ENCODE measurements at places on chromosomes 5 and 9. TPM values are rescaled to one million over a fixed set of nuclear protein-coding genes. Genes with fewer than 3 reads are reported as not detected.

Gene CDC20B
- not detected for total RNA-seq

Gene SPATA31D3
- total RNA-seq = not detected

Gene FBN2
- 8.8 TPM for total RNA-seq

Gene ARHGEF39
- total RNA-seq = 16.9 TPM

Gene FGD3
- total RNA-seq = not detected

Gene CCL28
- total RNA-seq = not detected

Gene C9orf152
- total RNA-seq = not detected

Gene TAF1L
- total RNA-seq = not detected

Gene ZNF483
- total RNA-seq = 0.21 TPM

Gene RNF183
- total RNA-seq = not detected

Gene FOXD1
- 5.4 TPM for total RNA-seq

DNA sequence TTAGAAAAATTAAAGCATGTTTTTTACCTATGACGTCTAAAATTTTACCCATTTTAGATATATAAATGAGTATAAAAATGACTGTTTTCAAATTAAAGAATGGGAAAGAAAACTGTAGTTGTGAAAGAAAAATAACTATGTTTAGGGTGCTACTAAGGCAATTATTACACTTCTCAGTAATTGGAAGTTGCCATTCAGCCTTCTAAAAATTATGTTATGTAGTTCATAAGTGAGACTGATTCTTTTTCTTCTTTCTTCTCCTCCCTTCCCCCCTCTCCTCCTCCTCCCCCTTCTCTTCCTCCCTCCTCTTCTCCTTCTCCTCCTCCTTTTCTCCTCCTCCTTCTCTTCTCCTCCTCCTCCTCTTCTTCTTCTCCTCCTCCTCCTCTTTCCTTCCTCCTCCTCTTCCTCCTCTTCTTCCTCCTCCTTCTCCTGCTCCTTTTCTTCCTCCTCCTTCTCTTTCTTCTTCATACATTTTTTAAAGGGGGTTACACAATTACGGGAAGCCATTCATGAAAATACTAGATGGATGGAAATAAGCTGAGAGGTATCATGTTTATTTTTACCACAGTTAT, 223.6 kb downstream of the CETN3 start:
- no peak for DNase-seq

- no peak for DNase-seq
Observed at GRCh38 chr5:14353726-14354474, 210.8 kb downstream of the TRIO start.

DNA sequence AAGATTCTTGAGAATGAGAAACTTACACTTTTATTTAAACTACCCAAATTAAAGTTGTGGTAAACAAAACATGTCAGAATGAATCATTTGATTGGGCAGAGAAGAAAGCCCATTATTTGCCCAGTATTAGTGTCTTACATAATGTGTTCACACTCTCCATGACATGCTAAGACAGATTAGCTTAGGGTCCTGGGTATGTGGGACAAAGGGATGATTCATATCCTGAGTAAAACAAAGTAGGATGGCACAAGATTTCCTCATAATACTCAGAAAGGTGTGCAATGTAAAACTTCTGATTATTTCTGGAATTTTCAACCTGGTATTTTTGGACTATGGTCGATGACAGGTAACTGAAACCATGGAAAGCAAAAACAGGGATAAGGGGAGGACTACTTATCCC, 183.9 kb upstream of the POU5F2 start:
- DNase-seq = no peak

DNA sequence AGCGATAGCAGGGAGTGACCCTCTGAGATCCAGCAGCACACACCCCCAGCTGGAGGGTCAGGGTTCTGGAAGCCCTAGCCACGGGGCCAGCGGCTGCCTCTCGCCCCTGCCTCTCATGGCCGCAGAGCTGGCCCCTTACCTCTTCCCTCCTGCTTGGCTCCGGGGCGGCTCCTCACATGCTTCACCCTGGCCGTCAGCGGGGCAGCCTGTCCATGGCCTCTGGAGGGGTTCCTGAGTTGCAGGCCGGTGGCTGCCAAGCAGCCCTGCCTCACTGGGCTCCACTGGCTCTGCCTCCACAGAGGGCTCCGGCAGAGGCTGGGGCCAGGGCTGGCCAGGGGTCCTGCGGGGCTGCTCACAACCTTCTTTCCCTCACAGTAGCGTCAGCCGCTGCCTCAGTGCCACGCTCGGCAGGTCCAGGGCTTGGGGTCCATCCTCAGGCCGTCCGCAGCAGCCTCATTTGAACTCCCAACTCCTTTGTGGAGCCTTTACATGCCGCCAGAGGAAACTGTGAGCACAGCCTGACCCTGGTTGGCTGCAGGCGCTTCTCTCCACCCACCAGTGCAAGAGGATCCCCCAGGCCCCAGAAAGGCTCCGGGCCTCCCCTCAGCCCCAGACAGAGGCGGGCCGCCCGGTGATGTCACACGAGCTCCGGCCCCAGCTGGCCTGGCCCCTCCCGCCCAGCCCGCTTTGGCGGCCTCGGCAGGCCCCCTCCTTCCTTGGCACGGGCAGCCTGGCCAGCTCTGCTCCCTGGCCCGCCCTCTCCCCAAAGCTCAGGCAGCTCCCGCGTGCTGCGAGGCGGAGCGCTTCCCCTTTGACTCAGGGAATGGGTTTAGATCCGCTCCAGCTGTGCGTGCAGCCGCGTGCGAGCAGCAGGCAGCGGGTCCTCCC, at the start of gene ANGPTL2:
Gene ANGPTL2 (minus strand): TSS at position 460 of the 888 bp plus-strand sequence. CDS start 13,904 bp downstream, outside the sequence.
- peak; percentile 91 for DNase-seq

DNA sequence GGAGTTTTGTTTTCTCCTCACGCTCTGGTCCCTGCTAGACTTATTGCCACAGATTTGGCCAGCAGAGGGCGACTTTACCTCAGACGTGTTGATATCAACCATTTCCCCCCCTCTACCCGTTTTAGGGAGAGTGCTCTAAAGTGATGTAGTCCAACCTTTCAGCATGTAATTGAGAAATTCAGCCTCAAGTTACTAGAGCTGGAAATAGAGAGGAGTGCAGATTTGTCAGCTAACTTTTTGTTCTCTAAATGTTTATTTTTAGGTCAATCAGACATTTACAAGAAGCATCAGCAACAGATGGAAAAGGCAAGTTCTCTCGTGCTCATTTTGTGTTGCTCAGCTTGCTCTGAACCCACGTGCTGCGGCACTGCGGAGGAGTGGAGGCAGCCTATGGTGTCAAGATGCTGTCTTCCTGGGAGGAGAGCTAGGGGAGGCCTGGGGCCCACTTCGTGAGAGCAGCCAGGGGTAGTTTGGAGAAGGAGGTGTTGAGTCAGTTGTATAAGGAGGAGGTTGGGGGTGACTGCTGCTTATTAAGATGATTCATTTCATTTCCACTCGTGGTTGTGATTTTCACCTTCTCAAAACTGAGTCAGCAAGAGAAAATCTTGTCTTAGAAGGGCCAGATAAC, 53.6 kb downstream of the GPR107 start:
- DNase-seq = peak; percentile 58

DNA sequence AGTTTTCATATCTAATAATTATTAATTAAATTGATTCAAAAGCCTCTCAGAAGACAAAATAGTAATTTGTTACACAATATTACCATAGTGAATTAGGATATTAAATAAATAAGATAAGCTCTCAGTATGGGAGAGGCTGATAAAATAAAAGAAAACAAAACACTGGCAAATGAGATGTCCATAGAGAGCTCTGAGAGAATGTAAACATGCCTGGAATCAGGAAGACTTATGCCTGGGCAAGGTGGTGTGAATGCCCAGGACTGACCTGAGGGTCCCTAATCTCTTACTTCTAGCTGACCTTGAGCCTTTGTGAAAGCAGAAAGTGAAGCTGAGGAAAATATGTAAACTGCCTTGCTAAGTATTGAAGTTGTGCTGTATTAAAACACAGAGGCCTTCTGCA, 616.5 kb downstream of the PTPRD start:
- DNase-seq = no peak

- DNase-seq = no peak
Observed at GRCh38 chr5:32507738-32508434, 63.3 kb upstream of the ZFR start.

- DNase-seq = no peak
Observed at GRCh38 chr9:24502206-24502937, 43.3 kb downstream of the IZUMO3 start.

- DNase-seq = no peak
Observed at GRCh38 chr5:111337688-111338087, 113.5 kb downstream of the CAMK4 start.

DNA sequence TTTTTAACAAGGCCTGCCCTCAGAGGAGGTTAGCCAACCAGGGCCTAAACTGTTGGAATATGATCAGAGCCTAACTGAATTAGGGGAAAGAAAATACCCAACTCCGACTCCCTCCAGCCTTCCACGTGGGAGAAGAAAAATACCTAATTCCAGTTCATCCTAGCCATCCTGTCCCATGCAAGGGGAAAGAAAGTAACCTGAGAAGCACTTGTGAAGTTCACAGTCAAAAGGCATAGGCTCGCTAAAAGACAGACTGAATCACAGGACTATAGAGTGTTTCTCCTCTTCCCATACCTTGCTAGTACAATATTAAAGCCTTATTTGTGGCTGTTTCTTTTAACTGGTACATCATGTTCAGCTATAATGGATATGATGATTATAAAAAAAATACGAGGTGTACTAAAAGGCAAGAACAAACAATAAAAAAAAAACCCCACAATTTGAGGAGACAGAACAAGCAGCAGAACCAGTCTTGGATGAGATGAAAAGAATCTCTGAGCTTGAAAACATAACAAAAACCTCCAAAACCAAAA, 18.0 kb upstream of the ATP10B start:
- no peak for DNase-seq

- DNase-seq = peak; percentile 74
Observed at GRCh38 chr5:181160152-181160754, 12.9 kb downstream of the OR2V2 start.

- DNase-seq = no peak
Observed at GRCh38 chr9:3497857-3498256, 27.9 kb downstream of the RFX3 start.

DNA sequence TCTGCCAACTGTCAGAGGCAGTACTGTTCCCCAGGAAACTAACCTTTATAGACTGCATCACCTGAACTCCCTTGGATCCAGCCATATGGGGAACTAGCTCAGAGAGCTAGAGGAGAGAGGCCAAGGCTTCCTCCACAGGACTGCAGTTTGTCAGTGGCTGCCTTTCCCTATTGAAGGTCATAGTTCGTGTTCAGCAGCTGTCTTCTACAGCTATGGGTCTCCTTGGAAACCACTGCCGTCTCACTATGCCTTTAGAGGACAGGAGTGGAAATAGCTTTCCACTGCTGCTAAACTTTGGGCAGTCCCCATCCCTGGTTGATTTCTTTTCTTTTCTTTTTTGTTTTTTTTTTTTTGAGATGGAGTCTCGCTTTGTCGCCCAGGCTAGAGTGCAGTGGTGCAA, 4.4 kb upstream of the SLIT3 start:
- DNase-seq = no peak

DNA sequence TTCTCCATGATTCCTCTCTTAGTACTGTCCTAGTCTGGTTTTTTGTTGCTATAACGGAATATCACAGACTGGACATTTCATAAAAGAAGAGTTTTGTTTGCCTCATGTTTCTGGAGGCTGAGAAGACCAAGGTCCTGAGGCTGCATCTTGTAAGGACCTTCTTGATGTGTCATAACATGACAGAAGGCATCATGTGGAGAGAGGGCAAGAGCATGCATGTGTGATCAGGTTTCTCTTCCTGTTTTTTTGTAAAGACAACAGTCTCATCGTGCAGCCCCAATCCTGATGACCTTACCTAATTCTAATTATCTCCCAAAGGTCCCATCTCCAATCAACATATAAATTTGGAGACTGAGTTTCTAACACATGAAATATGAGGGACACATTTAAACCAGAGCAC, 108.4 kb downstream of the MSX2 start:
- no peak for DNase-seq

- DNase-seq = no peak
Observed at GRCh38 chr5:174056064-174056847, 10.8 kb downstream of the NSG2 start.

DNA sequence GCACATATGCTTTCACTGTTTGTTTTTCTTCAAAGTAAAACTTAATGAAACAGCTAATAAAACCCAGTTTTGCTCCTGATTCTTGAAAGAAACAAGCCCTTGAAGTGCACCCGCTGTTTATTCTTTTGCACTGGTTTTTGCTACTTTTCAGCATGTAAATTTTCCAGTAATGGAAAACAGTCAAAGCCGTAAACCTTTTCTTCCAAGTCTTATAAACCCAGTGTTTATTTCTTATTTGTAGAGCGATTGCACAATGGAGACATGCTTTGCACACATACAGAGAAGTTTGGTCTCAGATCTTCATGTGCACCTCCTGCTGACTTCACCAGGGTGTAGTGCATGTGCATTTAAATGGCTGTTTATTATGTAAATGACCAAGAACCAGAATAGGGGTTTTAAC, 51.8 kb downstream of the ATG10 start:
- peak; percentile 47 for DNase-seq

Data from H4 (cell line).